ENCODE measurements at places on chromosomes 12 and 14. TPM values are rescaled to one million over a fixed set of nuclear protein-coding genes. Genes with fewer than 3 reads are reported as not detected.

LTB4R gene
- polyA plus RNA-seq: 5.5 TPM

PDZRN4 gene
- 7.7 TPM for polyA plus RNA-seq

CBLN3 gene
- polyA plus RNA-seq: 9.0 TPM

IL26 gene
- polyA plus RNA-seq: not detected

OAS3 gene
- 6.9 TPM for polyA plus RNA-seq

FOXG1 gene
- 9.0 TPM for polyA plus RNA-seq

KRT81 gene
- polyA plus RNA-seq: not detected

ITGA7 gene
- polyA plus RNA-seq: 43.3 TPM

TTC6 gene
- polyA plus RNA-seq: 12.4 TPM

NGB gene
- polyA plus RNA-seq: 0.76 TPM

TSHR gene
- polyA plus RNA-seq: 0.88 TPM

MIP gene
- polyA plus RNA-seq: 1.1 TPM

KCNC2 gene
- polyA plus RNA-seq: not detected

PRMT5 gene
- 73.9 TPM for polyA plus RNA-seq

GRCh38 chr14:35988550-35988949, 162.4 kb downstream of the BRMS1L start:
- no peak overlapping the region for H3K4me3 ChIP-seq
- DNase-seq: no peak
- H3K4me1 ChIP-seq: no peaks in the 10 kb centered on the region
- no peaks in the 10 kb centered on the region for H3K36me3 ChIP-seq
- H3K27me3 ChIP-seq: no peaks in the 10 kb centered on the region

GRCh38 chr12:19518209-19518608, 78.9 kb downstream of the AEBP2 start:
- no peak overlapping the region for H3K4me3 ChIP-seq
- no peaks in the 10 kb centered on the region for H3K27me3 ChIP-seq
- H3K4me1 ChIP-seq: no peaks in the 10 kb centered on the region
- no peak overlapping the region for H3K27ac ChIP-seq
- H3K36me3 ChIP-seq: no peaks in the 10 kb centered on the region
- DNase-seq: no peak

DNA sequence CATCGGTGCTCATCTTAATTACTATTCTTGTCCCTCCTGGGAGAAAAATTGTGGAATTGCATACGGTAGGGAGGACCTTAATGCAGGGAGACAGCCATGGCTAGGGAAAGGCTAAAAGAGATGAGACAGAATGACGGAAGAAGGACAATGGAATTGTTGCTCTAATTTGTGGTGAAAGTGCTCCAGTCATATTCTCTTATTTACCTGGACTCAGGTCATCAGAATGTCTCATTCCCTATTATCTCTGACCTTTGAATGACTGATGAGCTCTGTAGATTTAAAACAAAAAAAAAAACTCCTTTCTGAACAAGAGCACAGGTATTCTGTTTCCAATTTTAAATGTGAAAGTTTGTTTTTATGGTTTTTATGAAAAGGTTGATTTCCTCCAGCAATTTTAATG, 8.6 kb upstream of the EPS8 start:
- H3K4me1 ChIP-seq: no peaks in the 10 kb centered on the region
- no peaks in the 10 kb centered on the region for H3K36me3 ChIP-seq
- no peak for DNase-seq

- no peaks in the 10 kb centered on the region for H3K27me3 ChIP-seq
- no peaks in the 10 kb centered on the region for H3K4me1 ChIP-seq
- H3K4me3 ChIP-seq: no peak overlapping the region
- no peak for DNase-seq
- H3K36me3 ChIP-seq: no peaks in the 10 kb centered on the region
Measured at GRCh38 chr12:2960996-2961616, 1.9 kb downstream of the TEAD4 start.

GRCh38 chr12:101957252-101957959, 80.0 kb downstream of the DRAM1 start:
- H3K4me1 ChIP-seq: no peaks in the 10 kb centered on the region
- H3K4me3 ChIP-seq: no peak overlapping the region
- H3K27me3 ChIP-seq: no peaks in the 10 kb centered on the region
- no peaks in the 10 kb centered on the region for H3K36me3 ChIP-seq

- no peaks in the 10 kb centered on the region for H3K36me3 ChIP-seq
- DNase-seq: no peak
- peaks cover 28% of the 10 kb centered on the region for H3K4me1 ChIP-seq
- H3K27ac ChIP-seq: no peak overlapping the region
- H3K27me3 ChIP-seq: no peaks in the 10 kb centered on the region
Measured at GRCh38 chr12:75704208-75704607, 192.8 kb upstream of the KRR1 start.

DNA sequence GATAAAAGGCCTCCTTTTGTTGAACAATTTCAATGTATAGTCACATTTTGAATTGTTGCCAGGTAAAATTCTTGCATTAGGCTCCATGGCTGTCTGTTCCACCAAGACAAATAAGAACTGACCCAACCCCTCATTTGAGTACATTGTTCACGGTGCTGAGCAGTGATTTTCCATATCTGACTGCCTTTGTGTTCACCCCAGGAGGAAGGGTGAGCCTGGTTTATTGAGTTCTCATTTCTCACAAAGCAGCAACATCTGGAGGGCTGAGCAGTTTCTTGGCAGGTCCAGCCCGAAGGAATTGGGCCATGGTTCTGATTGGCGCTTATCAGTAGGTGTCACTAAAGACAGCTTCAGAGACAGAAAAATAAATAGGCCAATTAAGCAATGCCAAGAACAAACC, 149.1 kb downstream of the BMP4 start:
- no peaks in the 10 kb centered on the region for H3K36me3 ChIP-seq
- H3K4me3 ChIP-seq: no peak overlapping the region
- no peak for DNase-seq
- no peaks in the 10 kb centered on the region for H3K27me3 ChIP-seq
- no peak overlapping the region for H3K27ac ChIP-seq

DNA sequence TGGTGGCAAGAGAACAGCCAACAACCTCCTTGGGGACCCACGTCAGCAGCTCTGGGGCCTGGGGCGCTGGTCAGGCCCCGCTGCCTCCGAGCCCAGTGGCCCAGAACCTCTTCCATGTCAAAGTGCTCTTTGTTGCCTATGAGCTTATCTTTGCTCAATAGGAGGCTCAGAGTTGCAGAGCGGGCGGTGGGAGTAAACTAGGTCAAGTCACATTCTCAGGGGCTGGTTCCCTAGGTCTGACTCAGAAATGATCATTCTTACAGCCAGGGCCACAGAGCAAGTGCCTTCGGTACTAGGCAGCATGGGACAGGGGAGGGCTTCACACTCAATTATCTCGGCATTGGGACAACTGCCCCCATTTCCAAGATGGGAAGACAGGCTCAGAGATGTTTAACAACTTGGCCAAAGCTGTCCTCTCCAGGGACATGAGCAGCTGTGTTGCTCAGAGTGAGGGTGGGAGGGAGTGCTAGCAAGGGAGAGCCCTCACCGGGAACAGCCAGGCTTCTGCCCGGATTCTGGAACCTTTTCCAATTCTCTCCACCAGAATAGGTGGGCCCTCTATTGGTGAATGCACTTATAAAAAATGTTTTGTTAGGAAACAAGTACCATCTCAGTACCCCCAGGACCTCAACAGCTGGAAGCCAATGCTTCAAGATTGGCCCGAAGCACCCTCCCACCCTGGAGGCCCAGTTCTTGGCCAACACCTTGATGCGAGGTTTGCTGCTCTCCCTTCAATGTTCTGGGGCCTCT, 11.9 kb downstream of the SLC25A29 start:
- H3K4me3 ChIP-seq: no peak overlapping the region
- peaks cover 71% of the 10 kb centered on the region for H3K4me1 ChIP-seq
- H3K27me3 ChIP-seq: no peaks in the 10 kb centered on the region
- peak; percentile 87 for DNase-seq
- H3K27ac ChIP-seq: peak overlapping the region; percentile 83

GRCh38 chr12:52682938-52683574, 2.8 kb upstream of the KRT1 start:
- H3K4me3 ChIP-seq: no peak overlapping the region
- no peaks in the 10 kb centered on the region for H3K27me3 ChIP-seq
- H3K4me1 ChIP-seq: peaks cover 5% of the 10 kb centered on the region
- no peaks in the 10 kb centered on the region for H3K36me3 ChIP-seq
- peak; percentile 27 for DNase-seq
- H3K27ac ChIP-seq: no peak overlapping the region

GRCh38 chr12:31387466-31387865, 61.5 kb upstream of the SINHCAF start:
- no peaks in the 10 kb centered on the region for H3K4me1 ChIP-seq
- no peak for DNase-seq
- no peaks in the 10 kb centered on the region for H3K27me3 ChIP-seq
- H3K36me3 ChIP-seq: no peaks in the 10 kb centered on the region

GRCh38 chr12:66879409-66879808, 200.5 kb upstream of the GRIP1 start:
- no peaks in the 10 kb centered on the region for H3K27me3 ChIP-seq
- DNase-seq: no peak
- H3K4me3 ChIP-seq: no peak overlapping the region
- H3K4me1 ChIP-seq: no peaks in the 10 kb centered on the region
- H3K36me3 ChIP-seq: no peaks in the 10 kb centered on the region
- no peak overlapping the region for H3K27ac ChIP-seq

DNA sequence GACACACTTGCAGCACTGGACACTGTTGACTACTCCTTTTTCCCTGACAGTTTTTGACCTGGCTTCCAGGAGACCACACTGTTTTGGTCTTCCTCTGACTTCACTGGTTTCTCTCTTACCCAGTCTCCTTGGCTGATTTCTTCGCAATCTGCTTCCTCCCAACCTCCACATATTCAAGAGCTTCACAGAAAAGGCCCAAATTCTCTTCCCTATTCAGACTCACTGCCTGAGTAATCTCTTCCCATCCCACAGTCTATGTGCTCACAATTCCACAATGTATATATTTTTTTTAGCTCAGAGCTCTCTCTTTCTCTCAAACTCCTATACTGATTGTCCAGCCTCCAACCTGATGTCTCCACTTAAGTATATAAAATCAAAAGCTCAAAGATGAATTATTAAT, 115.4 kb downstream of the SINHCAF start:
- H3K27me3 ChIP-seq: no peaks in the 10 kb centered on the region
- no peaks in the 10 kb centered on the region for H3K36me3 ChIP-seq
- no peak overlapping the region for H3K27ac ChIP-seq
- no peak for DNase-seq

- no peak for DNase-seq
- no peaks in the 10 kb centered on the region for H3K4me1 ChIP-seq
- H3K4me3 ChIP-seq: no peak overlapping the region
- H3K27me3 ChIP-seq: no peaks in the 10 kb centered on the region
Measured at GRCh38 chr12:69024413-69024812, 91.4 kb upstream of the CPM start.

DNA sequence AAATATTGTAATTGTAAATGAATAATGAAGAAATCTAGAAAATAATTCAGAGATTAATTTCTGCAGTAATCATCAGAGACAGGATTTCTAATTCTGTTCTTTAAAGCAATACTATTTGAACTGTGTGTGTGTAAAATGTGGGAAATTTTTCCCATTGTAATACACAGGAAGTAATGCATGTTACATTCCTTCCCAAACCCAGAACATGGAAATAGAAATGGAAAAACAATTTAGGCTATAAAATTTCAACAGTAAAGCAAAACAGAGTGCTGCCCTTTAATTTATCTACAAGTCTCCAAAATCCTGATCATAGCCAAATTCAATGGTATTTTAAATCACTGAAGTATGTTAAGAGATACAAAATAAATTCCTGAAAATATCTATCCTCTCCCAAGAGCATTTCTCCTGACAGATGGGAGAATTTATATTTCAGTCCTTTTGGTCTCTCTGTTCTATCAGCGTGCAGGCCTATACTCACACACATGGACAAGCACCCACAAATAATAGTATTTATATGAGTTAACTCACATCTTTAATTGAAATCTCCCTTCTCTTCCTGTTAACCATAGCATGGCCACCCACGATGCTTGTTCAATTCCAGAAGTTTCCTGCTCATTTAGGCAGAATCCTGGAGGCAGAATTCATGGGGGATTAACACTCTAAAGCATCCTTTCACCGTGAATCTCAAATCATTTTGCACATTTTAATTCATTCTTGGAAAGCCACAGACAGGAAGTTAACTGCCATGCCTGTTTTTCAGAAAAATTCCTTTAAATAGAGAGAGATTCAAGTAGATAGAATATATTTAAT, 1465.4 kb upstream of the FLRT2 start:
- H3K27me3 ChIP-seq: no peaks in the 10 kb centered on the region
- no peak overlapping the region for H3K27ac ChIP-seq
- DNase-seq: no peak
- no peaks in the 10 kb centered on the region for H3K4me1 ChIP-seq

GRCh38 chr14:50338587-50338986, 26.5 kb downstream of the DMAC2L start:
- no peaks in the 10 kb centered on the region for H3K36me3 ChIP-seq
- no peaks in the 10 kb centered on the region for H3K27me3 ChIP-seq
- no peak overlapping the region for H3K4me3 ChIP-seq
- H3K27ac ChIP-seq: no peak overlapping the region
- peaks cover 21% of the 10 kb centered on the region for H3K4me1 ChIP-seq

- H3K4me1 ChIP-seq: no peaks in the 10 kb centered on the region
- DNase-seq: peak; percentile 57
- H3K27me3 ChIP-seq: no peaks in the 10 kb centered on the region
- no peak overlapping the region for H3K27ac ChIP-seq
Measured at GRCh38 chr14:65824285-65824977, 411.9 kb downstream of the FUT8 start.

DNA sequence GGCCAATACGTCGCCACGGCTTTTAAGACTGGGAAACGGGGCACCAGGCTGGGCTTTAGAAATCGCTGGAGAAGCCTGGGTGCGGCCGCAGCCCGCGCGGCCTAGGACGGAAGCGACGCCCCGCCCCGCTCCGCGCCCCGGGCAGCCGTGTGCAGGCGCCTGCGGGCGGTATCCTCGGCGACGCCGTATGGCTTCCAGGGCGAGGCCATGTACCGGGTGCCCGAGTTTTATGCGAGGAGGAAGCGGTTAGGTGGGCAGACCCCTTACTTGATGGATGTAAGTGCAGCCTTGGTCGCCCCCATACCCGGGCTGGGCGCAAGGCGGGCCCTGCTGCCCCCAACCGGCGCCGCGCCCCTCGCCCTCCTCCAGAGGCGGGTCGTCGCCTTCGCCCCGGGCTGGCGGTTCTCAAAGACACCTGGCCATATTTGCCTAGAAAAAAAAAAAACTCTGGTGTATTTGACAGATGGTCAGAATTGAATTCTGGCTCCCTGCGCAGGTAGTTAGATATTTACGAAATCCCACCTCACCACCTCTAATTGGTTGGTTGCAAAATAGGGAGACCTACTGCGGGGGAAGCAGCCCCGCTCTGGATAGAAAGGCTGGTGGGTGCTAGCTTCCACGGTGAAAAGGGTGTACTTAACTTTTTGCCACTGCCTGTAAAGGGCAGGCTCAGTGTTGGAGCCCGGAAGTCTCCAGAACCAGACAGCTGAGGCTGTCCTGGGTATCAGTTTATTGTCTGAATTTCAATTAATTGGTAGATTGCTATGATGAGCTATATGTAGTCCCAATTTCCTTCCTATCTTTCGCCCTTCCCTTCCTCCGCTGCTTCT, at the start of gene PPP1R36:
Gene PPP1R36 (plus strand): TSS at position 171 of the 830 bp plus-strand sequence. CDS start 37 bp downstream, at position 208.
- H3K4me1 ChIP-seq: no peaks in the 10 kb centered on the region
- no peak within 1 kb of the TSS for H3K27ac ChIP-seq
- H3K27me3 ChIP-seq: no peaks in the 10 kb centered on the region
- peak within 1 kb of the TSS; percentile 46 for H3K4me3 ChIP-seq

All from testis (tissue), 5 donors.